Activated effector memory CD4-positive, alpha-beta T cell treated with anti-CD3 and anti-CD28 coated beads, Interleukin-2, amount 50 U/mL, for 16 hours (primary cell): ENCODE measurements at places on chromosomes 6 and 20.

GRCh38 chr6:1475174-1475573 lies 85.8 kb downstream of the FOXF2 start:
- no peak for DNase-seq

- no peak for DNase-seq
Observed at GRCh38 chr6:163563318-163563717, 148.8 kb downstream of the QKI start.

GRCh38 chr6:107235511-107235910 lies 120.2 kb upstream of the BEND3 start:
- no peak for DNase-seq

DNA sequence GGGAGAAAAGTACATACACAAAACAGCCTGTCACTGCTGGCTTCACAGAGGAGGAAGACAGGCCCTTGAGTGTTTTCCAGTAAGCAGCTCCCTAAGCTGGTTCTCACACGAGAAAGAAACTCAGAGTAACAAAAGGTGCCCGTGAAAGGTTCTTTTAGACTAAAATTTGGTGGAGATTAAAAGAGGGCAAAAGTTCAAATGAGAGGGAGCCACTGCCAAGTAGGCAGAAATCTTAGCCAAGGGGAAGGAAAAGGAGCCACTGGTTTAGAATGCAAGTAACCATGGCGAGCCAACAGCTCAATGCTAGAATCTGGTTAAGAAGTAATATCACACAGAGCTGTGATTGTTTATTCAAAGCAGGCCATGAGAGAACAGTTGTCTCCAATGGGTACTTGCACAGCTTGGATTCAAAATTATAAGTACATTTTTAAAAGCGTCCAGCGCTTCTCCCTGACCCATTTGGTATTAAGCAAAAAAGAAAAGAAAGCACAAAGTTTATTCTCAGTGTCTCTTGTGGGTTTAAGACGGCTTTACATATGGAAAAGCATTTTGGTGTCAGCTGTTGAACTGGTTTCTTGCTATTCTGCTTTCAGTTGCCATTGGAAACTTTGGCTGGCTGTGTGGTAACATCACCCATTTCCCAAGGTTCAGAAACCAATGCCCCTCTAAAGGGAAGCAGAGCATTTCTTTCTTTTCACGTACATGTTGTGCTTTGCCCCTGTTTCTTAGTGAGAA lies 648.5 kb downstream of the RNF144B start:
- DNase-seq: no peak

GRCh38 chr6:68709882-68710281 lies 74.8 kb downstream of the ADGRB3 start:
- DNase-seq: no peak

GRCh38 chr6:139265512-139266190 lies 26.1 kb downstream of the TXLNB start:
- no peak for DNase-seq

GRCh38 chr6:13470238-13471140 lies 16.9 kb downstream of the GFOD1 start:
- DNase-seq: no peak

GRCh38 chr20:57142667-57143066 lies 123.8 kb downstream of the BMP7 start:
- DNase-seq: no peak

DNA sequence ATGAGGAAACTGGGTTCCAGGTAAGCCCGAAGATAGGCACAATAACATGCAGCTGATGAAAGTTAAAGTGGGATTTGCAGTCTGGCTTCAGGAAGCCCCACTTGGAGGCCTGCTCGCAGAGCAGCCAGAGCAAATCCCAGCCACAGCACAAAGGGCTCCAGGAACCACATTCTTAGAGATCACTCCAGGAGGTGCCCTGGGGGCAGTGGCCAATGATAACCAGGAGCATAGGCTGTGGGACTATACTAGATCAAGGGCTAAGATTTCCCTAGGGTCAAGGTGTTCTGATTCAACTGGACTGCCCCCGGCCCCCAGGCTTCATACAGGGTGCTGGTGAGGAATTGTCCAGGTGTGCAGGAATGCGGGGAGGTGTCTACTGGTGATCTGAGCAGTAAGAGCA lies 133.9 kb upstream of the PTPRT start:
- no peak for DNase-seq

DNA sequence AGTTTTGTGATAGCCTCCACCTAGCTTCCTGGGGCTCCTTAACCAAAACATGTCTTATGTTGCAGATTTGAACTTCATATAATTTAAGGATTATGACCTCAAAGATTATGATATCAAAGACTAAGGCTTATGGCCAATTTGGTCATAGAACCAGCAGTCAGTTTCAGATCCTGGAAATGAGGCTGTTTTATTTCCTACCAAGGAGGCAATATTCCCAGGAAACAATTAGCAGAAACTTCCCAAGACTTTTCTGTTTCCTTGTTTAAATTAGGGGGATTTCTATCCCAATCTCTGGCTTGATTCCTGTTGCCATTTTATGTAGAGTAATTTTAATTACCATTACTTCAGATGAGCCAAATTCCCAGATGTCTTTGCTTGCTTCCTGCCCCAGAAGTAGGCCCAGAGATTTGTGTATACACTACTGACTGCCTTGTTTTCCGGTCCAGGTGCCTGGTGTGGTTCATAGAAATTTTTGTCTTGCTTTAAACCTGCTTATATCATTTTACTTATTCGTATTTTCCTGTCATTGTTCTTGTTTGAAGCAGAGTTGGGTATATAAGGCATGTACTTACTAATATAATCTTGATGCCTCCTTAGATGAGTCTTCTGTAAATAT lies 119.2 kb upstream of the TMEM170B start:
- no peak for DNase-seq

DNA sequence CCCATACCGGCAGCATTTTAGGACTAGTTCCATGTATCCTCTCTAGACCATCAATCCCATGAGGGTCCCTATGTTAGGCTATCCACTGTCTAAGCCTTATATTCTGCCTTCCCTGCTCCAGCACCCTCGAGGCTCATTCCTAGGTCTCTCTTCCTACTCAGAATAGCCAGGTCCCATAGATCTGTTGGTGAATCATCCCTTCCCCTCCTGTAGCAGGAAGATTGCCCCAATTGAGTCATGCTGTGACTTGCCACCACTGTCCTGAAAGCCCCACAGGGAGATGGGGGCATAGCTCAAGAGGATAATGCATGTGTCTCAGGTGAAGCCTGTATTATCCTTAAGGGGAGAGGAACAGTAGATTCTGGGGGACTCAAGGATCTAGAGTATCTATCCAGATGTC lies 143.1 kb upstream of the MOCS1 start:
- DNase-seq: no peak

- DNase-seq: no peak
Observed at GRCh38 chr6:141452354-141452686, 680.4 kb upstream of the GJE1 start.

GRCh38 chr6:13302751-13303667 lies 25.3 kb downstream of the TBC1D7 start:
- peak; percentile 67 for DNase-seq

DNA sequence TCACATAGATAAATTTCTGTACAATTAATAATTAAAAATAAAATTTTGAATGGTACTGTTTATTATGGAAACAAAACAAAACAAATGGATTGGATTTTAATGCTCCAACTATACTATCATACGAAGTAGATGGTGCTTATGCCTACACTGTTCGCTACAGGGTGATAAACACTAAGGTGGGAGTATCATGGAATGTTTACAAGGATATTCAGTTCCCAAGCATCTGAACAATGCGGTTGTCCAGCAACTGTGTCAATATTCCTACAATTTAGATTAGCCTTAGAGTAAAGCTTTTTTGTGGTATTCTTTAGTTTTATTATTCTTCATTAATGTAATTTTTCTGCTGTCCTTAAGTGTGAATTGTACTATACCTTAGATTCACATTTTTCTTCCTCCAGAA lies 105.1 kb downstream of the MMS22L start:
- DNase-seq: no peak

GRCh38 chr6:15474196-15474595 lies 188.6 kb downstream of the DTNBP1 start:
- DNase-seq: no peak

GRCh38 chr6:100479179-100480035 lies 14.7 kb upstream of the SIM1 start:
- DNase-seq: no peak

DNA sequence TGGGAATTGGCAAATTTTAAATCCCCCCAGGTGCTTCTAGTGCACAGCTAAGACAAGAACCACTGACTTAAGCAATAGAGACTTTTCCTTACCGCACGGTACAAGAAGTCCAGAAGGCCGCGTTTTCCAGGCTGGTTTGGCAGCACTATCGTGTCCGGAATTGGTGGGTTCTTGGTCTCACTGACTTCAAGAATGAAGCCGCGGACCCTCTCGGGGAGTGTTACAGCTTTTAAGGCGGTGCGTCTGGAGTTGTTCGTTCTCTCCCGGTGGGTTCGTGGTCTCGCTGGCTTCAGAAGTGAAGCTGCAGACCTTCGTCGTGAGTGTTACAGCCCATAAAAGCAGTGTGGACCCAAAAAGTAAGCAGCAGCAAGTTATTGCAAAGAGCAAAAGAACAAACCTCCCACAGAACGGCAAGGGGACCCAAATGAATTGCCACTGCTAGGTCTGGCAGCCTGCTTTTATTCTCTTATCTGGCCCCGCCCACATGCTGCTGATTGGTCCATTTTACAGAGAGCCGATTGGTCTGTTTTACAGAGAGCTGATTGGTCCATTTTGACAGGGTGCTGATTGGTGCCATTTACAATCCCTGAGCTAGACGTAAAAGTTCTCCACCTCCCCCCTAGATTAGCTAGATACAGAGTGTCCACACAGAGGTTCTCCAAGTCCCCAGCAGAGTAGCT lies 264.5 kb downstream of the PREX1 start:
- no peak for DNase-seq

GRCh38 chr6:53290537-53291510 lies 57.9 kb downstream of the ELOVL5 start:
- DNase-seq: no peak

GRCh38 chr6:113944701-113945100 lies 26.2 kb downstream of the HDAC2 start:
- DNase-seq: no peak

GRCh38 chr6:169775321-169775720 lies 23.9 kb downstream of the ERMARD start:
- DNase-seq: no peak
